ENCODE measurements at places on chromosomes 11 and 22. TPM values are rescaled to one million over a fixed set of nuclear protein-coding genes. Genes with fewer than 3 reads are reported as not detected.

The PMM1 gene
- 18.9 TPM for total RNA-seq

The NNMT gene
- total RNA-seq, result 2.5 TPM

The OR2AG1 gene
- total RNA-seq, result not detected

The AGBL2 gene
- total RNA-seq, result 1.5 TPM

The SAMM50 gene
- 42.0 TPM for total RNA-seq

The ST14 gene
- total RNA-seq, result 0.89 TPM

The CST6 gene
- not detected for total RNA-seq

The NR1H3 gene
- total RNA-seq, result 33.5 TPM

The OR8K3 gene
- total RNA-seq, result not detected

The TIGD3 gene
- 1.4 TPM for total RNA-seq

The IGSF22 gene
- total RNA-seq, result 0.20 TPM

The TST gene
- 45.7 TPM for total RNA-seq

The TRMT2A gene
- total RNA-seq, result 24.5 TPM

The MUS81 gene
- 49.7 TPM for total RNA-seq

The IGSF9B gene
- 36.0 TPM for total RNA-seq

The SCUBE2 gene
- 15.9 TPM for total RNA-seq

The ARHGAP1 gene
- 26.2 TPM for total RNA-seq

The FJX1 gene
- 25.6 TPM for total RNA-seq

The ZDHHC5 gene
- 22.5 TPM for total RNA-seq

The GUCY1A2 gene
- 79.5 TPM for total RNA-seq

The OR51E2 gene
- 0.40 TPM for total RNA-seq

The KIF18A gene
- total RNA-seq, result 4.7 TPM

The TOB2 gene
- total RNA-seq, result 17.1 TPM

The ARL14EP gene
- total RNA-seq, result 37.9 TPM

The TRIM29 gene
- 0.94 TPM for total RNA-seq

The HBE1 gene
- total RNA-seq, result 30.5 TPM

The ATP5MG gene
- total RNA-seq, result 47.1 TPM

The GLYAT gene
- total RNA-seq, result 0.10 TPM

The APOA5 gene
- total RNA-seq, result not detected

The EIF3F gene
- total RNA-seq, result 277 TPM

The ACCSL gene
- not detected for total RNA-seq

The SLC5A12 gene
- total RNA-seq, result 0.28 TPM

The PANX2 gene
- total RNA-seq, result 2.1 TPM
